ENCODE measurements at places on chromosomes 4 and X. TPM values are rescaled to one million over a fixed set of nuclear protein-coding genes. Genes with fewer than 3 reads are reported as not detected.
A peak's percentile ranks its signal among the peaks of the same experiment; 100 is the strongest.

DNA sequence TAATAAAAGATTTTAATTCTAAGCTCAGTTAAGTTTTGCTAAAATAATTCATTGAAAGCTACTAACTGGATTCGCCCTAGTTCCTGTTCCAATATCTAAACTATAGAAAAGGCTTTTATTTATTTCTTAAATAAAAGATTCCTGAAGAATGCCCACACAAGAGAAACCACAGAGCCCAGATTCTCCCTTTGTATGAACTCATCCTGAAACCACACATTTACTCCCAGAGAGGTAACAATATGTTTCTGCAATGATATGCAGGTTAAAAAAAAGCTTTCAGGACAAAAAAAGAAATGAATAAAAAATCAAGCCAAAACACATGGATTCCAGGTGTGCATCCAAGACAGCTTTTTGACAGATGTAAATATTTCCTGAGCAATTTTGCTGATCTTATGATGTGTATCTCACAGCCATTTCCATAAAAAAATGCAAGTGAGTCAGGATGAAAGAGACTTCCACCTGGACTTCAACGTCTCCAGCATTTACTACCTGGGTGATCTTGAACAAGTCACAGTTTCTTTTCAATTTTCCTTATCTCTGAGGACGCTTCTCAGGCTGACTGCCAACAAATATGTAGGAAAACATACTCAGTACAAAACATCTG is 234.4 kb upstream of the FAT1 start:
- H3K4me3 ChIP-seq, result no peak overlapping the region
- H3K4me1 ChIP-seq, result no peaks in the 10 kb centered on the region
- DNase-seq, result no peak

GRCh38 chr4:180407275-180407885 is 1835.8 kb upstream of the TENM3 start:
- H3K27ac ChIP-seq, result no peak overlapping the region
- no peak overlapping the region for H3K4me3 ChIP-seq
- H3K4me1 ChIP-seq, result no peaks in the 10 kb centered on the region
- DNase-seq, result no peak
- H3K27me3 ChIP-seq, result no peaks in the 10 kb centered on the region

DNA sequence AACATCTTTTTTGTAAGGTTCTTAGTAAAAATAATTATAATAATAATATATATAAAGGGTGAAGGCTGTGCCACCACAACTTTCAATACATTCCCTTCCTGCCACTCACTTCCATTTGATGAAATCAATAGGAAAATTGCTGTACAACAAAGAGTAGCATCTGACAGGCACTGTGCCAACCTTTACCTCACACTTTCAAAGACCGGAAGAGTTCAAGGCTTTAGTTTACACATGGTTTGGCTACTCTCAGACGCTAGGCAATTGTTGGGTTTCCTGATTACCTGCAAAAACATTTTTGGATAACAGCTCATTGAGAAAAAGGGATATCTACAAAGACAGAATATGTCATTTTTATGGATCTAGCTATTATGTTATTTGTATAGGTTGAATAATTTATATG is 5.5 kb upstream of the ING2 start:
- no peak overlapping the region for H3K4me3 ChIP-seq
- no peaks in the 10 kb centered on the region for H3K36me3 ChIP-seq
- H3K27me3 ChIP-seq, result no peaks in the 10 kb centered on the region
- no peak for DNase-seq
- peaks cover 5% of the 10 kb centered on the region for H3K4me1 ChIP-seq

GRCh38 chr4:156329779-156330178 is 376.1 kb upstream of the CTSO start:
- no peaks in the 10 kb centered on the region for H3K27me3 ChIP-seq
- no peaks in the 10 kb centered on the region for H3K4me1 ChIP-seq
- H3K4me3 ChIP-seq, result no peak overlapping the region
- H3K36me3 ChIP-seq, result no peaks in the 10 kb centered on the region
- H3K27ac ChIP-seq, result no peak overlapping the region
- DNase-seq, result no peak

DNA sequence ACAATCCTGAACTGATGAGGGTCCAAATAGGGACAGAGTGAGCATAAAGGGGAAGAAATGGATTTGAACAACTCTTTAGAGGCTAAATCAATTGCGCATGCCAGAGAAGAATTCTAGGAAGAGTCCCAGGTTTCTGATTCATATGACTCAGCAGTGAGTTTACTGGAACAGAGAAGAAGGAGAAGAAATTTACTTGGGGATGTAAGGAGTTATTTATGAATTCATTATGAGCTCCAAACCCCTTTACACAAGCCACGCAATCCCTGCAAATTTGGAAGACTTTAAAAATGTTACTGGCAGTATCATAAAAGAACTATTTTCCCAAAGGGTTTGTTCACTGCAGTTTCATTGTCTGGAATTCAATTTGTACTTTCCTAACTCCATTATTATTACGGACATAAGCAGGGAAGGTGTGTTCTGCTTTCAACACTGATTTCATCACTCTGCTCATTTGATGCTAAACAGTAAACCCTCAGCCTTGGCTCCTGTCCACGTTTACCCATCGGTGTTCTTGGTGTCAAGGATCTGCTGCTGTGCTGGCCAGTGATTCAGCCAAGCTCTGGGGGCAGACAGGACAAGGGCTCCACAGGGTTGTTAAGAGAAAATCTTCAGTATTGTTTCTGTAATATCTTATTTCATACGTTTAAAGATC is 273.7 kb downstream of the HNRNPD start:
- no peak for DNase-seq
- H3K27me3 ChIP-seq, result no peaks in the 10 kb centered on the region
- no peak overlapping the region for H3K27ac ChIP-seq
- H3K4me1 ChIP-seq, result no peaks in the 10 kb centered on the region
- no peak overlapping the region for H3K4me3 ChIP-seq

DNA sequence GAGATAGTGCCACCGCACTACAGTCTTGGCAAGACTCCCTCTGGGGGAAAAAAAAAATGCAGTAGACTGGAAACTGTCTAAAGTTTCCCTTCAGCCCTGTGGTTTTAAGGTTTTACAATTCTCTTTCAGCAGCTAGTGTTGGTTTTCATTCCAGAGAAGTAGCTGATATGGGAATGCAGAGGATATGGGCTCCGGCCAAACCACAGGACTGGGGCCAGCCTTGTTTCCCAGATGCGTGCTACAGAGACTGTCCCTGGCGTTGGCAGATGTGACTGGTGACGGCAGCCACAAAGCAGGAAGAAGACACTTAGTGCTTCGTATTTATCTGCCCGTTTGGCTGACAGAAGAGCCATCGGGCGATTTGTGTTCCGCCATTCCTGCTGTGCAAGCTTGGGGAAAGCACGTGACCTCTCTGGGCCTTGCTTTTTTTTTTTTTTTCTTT is 43.2 kb downstream of the ZBTB49 start:
- H3K27ac ChIP-seq, result no peak overlapping the region
- DNase-seq, result no peak
- H3K4me3 ChIP-seq, result no peak overlapping the region
- H3K27me3 ChIP-seq, result no peaks in the 10 kb centered on the region
- no peaks in the 10 kb centered on the region for H3K4me1 ChIP-seq

DNA sequence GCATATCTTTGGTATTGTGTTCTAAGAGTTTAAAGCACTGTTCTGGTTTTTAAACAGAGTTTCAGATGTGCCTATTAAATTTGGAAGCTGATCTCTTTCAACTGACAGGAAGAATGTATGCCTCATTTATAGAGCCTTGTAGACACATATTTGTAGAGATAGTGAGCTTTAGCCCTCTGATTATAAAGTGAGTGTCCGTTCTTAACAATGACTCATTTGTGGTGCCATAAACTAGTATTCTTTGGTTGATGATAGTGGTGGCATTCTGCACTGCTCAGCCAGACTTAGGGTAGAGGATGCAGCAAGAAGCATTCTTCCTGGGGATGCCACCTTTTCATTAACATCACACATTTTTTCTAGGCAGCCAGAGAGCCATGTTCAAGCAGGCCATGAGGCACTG is 121.7 kb downstream of the TLL1 start:
- H3K27ac ChIP-seq, result no peak overlapping the region
- no peaks in the 10 kb centered on the region for H3K27me3 ChIP-seq
- no peaks in the 10 kb centered on the region for H3K36me3 ChIP-seq

DNA sequence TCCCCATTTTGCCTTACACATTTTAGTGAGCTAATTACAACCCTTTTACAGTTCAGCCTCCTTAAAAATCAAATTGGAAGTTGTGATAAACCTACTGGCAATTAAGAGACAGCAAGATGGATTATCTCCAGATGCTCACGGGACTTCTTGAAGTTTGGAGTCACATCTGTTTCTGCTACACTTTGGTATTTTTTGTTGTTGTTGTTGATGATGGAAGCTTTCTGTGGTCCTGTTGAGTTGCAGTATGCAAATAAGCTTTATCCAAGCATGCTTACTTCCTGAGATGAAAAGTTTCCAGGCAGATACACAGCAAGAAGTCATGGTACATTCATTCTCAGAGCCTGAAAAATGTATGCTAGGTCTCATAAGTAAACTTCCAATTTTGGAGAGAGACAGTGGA is 670.0 kb upstream of the AMOT start:
- no peak overlapping the region for H3K4me3 ChIP-seq
- H3K36me3 ChIP-seq, result no peaks in the 10 kb centered on the region
- H3K27ac ChIP-seq, result no peak overlapping the region
- no peaks in the 10 kb centered on the region for H3K4me1 ChIP-seq

GRCh38 chrX:17409566-17410290 is 34.7 kb downstream of the NHS start:
- peak overlapping the region; percentile 43 for H3K4me3 ChIP-seq
- no peaks in the 10 kb centered on the region for H3K36me3 ChIP-seq
- no peaks in the 10 kb centered on the region for H3K27me3 ChIP-seq

- H3K4me3 ChIP-seq, result no peak overlapping the region
- no peaks in the 10 kb centered on the region for H3K4me1 ChIP-seq
- H3K27me3 ChIP-seq, result no peaks in the 10 kb centered on the region
- H3K27ac ChIP-seq, result no peak overlapping the region
- H3K36me3 ChIP-seq, result no peaks in the 10 kb centered on the region
Observed at GRCh38 chrX:34893741-34894140, 48.9 kb upstream of the FAM47B start.

DNA sequence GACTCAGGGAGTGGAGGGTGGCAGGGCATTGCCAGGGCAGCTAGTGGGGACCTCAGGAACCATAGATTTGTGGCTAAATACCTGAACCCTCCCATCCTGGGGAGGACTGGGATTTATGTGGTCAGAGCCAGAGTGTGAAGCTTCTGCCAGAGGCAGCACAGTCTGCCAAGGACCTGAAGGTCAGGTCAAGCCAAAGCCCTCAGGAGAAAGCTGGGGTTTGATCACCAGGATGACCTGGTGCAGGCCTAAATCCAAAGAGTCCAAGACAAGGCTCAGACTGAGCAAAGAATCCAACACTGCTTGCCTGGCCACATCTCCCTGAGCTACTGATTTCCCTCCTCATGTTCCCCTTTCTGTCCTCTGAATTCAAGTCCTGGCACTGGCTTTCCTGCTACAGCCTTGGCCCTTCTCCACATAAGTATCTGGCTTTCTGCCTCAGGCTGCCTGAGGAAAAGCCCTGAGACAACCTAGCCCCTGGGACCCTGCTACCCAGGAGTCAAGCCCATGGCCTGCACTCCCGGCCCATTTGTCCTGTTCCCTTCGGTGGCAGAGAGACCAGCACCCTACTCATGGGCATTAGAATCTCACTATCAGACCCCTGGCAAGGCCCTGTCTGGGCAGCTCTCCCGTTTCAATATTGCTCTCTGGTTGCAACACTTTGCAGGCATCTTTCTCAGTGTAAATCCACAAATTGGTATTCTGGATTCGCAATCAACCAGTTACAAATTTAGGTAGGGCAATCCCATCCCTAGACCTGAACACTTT is 39.3 kb upstream of the SLC25A43 start:
- DNase-seq, result no peak
- H3K4me1 ChIP-seq, result no peaks in the 10 kb centered on the region
- no peak overlapping the region for H3K27ac ChIP-seq
- H3K4me3 ChIP-seq, result no peak overlapping the region
- no peaks in the 10 kb centered on the region for H3K36me3 ChIP-seq

DNA sequence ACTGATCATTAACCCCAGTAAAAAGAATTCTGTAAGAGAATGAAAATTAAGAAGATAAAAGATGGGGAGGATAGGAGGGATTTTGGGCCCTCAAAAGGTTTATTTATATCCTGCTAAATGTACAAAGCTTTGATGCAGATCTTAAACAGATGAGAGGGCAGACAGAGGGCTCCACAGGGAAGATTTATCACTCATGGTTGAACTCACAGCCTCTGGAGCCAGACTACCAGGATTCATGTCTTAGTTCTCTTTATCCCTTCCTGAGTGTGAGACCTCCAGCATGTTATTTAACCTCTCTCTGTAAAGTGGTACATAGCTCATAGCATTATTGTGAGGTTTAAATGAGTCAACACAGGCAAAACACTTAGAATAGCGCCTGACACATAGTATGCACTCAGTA is 74.4 kb downstream of the SOWAHB start:
- H3K27me3 ChIP-seq, result no peaks in the 10 kb centered on the region
- H3K36me3 ChIP-seq, result no peaks in the 10 kb centered on the region
- no peak overlapping the region for H3K27ac ChIP-seq
- H3K4me1 ChIP-seq, result no peaks in the 10 kb centered on the region

GRCh38 chr4:104593019-104593418 is 98.3 kb upstream of the CXXC4 start:
- no peaks in the 10 kb centered on the region for H3K27me3 ChIP-seq
- H3K4me3 ChIP-seq, result no peak overlapping the region
- DNase-seq, result no peak
- peaks cover 2% of the 10 kb centered on the region for H3K4me1 ChIP-seq

GRCh38 chr4:188218392-188218791 is 79.2 kb downstream of the TRIML1 start:
- H3K27ac ChIP-seq, result no peak overlapping the region
- H3K27me3 ChIP-seq, result no peaks in the 10 kb centered on the region
- 0 out of 2 replicates have a peak, but pooled peaks cover 3% of the 10 kb centered on the region for H3K4me1 ChIP-seq
- no peaks in the 10 kb centered on the region for H3K36me3 ChIP-seq

GRCh38 chrX:27008486-27008885 is 454.7 kb downstream of the PPP4R3C start:
- H3K27me3 ChIP-seq, result no peaks in the 10 kb centered on the region
- no peak overlapping the region for H3K4me3 ChIP-seq
- no peak for DNase-seq
- no peaks in the 10 kb centered on the region for H3K4me1 ChIP-seq

DNA sequence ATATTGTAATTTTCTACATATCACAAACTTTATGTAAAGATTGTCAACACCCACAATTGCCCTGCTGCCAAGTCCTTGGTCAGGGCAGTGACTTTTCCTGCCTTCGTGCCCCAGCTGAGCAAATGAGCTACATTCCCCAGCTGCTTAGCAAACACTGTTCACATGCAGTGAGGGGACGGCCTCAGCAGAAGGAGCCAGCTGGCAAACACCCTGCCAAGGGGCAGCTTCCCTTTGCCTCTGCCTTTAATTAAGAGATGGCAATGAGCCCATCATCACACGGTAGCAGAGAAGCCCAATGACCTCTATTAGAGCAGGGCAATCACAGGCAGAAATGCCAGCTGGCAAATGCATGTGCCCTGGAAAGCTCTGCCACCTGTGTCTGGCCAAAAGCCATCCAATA is 253.4 kb downstream of the EPHA5 start:
- H3K4me1 ChIP-seq, result no peaks in the 10 kb centered on the region
- H3K36me3 ChIP-seq, result no peaks in the 10 kb centered on the region
- H3K27ac ChIP-seq, result no peak overlapping the region
- DNase-seq, result no peak

Gene CFAP99
- 0.09 TPM for polyA plus RNA-seq

Gene HSFX4
- polyA plus RNA-seq, result not detected

Gene DCAF4L1
- polyA plus RNA-seq, result 0.06 TPM

Gene BEX4
- 27.2 TPM for polyA plus RNA-seq

Gene CRMP1
- polyA plus RNA-seq, result 131 TPM

Gene SLC26A1
- polyA plus RNA-seq, result 0.14 TPM

Gene HAND2
- 0.05 TPM for polyA plus RNA-seq
